ENCODE measurements at places on chromosomes 16 and 17.

DNA sequence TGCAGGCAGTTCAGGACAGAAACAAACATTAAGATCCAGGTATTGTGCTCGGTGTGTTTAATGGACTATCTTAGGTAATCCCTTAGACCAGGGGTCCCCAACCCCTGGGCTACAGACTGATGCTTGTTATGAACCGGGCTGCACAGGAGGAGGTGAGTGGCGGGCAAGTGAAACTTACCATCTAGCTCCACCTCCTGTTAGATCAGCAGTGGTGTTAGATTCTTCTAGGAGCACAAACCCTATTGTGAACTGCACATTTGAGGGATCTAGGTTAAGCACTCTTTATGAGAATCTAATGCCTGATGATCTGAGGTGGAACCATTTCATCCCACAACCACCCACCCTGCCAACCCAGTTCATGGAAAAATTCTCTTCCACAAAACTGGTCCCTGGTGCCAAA lies 37.8 kb upstream of the ASIC2 start:
- no peak for DNase-seq

- no peak for DNase-seq
Observed at GRCh38 chr17:14199601-14200000, 37.1 kb downstream of the CDRT15 start.

DNA sequence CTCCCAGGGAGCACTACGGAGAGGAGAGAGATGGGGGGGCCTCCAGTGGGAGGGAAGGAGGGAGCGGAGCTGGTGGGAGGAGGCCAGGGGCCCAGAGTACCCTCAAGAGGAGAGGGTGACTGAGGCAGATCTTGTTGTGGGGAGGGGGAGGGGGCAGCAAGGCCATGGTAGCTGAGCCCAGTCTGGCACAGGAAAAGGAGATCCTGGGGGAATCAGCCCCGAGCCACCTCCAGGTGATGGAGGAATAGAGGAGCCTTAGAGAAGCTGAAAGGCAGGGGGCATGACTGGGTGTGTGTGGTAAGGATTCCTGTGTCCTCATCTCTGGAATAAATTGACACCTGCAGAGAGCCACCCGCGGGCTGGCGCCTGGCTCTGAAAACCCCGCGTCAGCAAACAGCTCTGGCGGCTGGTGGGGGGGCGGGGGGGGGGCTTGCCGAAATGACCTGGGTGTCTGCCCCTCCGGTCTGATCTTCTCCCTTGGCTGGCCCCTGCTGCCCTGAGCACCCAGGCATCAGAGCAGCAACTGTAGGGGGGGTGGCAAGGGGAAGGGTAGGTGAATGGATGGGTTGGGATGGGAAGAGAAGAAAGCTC lies 1.3 kb upstream of the NLGN2 start:
- DNase-seq = no peak

- no peak for DNase-seq
Observed at GRCh38 chr16:12294471-12294870, 317.9 kb downstream of the SNX29 start.

DNA sequence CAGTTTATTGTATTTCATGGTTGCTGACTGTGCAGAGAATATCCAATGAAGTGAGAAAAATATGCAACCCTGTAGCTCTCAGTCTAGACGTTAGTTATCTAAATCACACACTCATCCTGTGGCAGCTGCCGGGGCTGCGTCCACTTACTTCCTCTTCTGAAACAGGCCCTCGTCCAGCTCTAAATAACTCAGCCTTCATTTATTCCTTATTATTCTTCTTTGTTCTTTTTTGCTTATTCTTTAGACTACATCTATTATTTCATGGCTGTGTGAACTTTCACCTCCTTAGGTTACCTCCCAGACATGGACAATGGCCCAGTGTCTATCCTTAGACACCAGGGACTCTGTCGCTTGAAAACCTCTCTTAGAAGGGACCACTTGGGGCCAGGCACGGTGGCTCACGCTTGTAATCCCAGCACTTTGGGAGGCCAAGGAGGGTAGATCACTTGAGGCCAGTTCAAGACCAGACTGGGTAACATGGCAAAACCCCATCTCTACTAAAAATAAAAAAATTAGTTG lies 3.4 kb upstream of the THUMPD1 start:
- DNase-seq = no peak
